Naive thymus-derived CD8-positive, alpha-beta T cell (primary cell): ENCODE measurements at places on chromosomes 4 and X. TPM values are rescaled to one million over a fixed set of nuclear protein-coding genes. Genes with fewer than 3 reads are reported as not detected.
A peak's percentile ranks its signal among the peaks of the same experiment; 100 is the strongest.

GRCh38 chr4:168537571-168537970, 40.7 kb downstream of the PALLD start:
- DNase-seq, result no peak

DNA sequence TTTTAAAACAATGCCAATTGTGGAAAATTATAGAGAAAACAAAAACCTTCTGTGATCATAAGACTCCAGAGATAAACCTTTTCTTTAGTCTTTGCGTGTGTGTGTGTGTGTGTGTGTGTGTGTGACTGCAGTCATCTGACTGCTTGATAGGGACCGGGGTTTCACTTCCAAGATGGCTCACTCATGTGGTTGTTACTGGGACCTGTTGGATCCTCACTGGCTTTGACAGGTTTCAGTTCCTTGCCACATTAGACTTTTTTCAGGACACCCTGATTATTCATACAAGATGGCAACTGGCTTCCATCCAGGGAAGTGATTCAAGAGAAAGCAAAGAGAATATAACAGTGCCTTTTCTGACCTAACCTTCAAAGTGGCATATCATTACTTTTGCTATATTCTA, 21.9 kb upstream of the MAD2L1 start:
- DNase-seq, result no peak

DNA sequence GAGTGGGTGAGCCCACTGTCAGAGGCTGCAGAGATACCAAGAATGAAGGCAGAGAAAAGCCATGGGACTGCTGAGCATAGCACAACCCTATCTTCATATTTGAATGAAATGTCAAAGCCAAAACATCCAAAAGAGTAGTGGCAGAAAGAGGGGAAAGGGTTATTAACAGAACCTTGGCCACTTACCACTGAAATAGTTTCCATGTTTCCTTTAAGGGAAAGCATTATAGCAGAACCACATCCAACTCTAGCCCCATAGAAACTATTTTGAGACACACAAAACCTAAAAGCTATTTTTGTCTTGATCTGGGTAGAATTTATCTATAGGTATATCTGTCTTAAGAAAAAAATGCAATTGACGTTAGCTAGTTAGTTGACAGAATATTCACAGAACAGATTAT, 140.1 kb downstream of the CBR4 start:
- no peak for DNase-seq

GRCh38 chr4:99894161-99894997, at the start of gene LAMTOR3:
TSS of gene LAMTOR3 (minus strand) at chr4:99894427. CDS start at chr4:99893963, 464 bp downstream.
- peak; percentile 90 for DNase-seq

DNA sequence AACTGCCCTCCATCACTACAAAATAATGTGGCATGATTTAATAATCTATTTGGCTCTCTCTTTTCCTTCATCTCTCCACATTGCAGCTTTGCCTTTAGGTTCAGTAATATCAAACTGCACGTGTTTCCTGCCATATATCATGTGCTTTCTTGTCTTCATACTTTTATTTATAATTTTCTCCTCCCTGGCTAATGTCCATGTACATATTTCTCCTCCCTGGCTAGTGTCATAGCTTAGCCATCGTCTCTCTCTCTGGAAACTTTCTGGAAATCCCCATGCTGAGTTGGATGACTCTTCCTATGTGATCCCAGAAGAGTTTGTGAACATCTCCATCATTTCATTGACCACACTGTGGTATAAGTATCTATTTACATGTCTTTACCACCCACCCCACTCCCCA, 21.3 kb upstream of the PDGFC start:
- DNase-seq, result no peak

DNA sequence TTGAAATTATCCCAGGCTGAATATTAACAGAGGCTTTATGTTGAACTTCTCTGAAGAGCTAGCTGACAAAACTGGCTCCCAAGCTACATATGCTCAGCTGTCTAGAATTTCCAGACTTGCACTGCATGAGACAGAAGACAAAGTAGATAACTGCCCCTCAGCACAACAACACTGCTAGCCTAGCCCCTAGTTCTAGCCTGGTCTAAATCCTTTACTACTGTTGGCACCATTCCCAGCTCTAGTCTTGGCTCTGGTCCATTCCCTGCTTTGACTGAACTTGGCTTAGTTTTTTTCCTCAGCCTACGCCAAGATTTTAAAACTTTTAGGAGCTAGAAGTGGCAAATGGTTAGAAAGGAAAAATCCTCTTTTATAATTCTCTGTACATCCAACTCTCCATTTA, 7.6 kb upstream of the OPHN1 start:
- DNase-seq, result no peak

- DNase-seq, result no peak
These were observed 162.5 kb upstream of the GALNT7 start for GRCh38 chr4:173005912-173006633.

DNA sequence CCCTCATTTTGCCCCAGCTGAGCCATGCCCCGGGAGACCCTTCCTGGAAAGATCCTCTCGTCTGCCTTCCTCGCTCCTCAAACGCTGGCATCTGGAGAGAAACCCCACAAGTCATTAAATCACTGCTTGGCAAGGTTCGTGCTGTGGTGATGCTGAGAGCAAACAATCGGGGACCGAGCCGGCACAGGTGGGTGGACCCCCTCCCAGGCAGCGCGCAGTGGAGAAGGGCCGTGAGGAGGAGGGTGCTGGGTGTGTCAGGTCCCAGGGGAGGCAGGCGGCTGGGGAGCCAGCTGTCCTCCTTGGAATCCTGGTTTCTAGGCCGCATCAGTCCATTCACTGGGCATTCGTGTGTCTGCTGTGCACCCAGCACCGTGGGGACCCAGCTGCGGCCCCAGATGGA, 64.9 kb upstream of the PSAPL1 start:
- DNase-seq, result no peak

DNA sequence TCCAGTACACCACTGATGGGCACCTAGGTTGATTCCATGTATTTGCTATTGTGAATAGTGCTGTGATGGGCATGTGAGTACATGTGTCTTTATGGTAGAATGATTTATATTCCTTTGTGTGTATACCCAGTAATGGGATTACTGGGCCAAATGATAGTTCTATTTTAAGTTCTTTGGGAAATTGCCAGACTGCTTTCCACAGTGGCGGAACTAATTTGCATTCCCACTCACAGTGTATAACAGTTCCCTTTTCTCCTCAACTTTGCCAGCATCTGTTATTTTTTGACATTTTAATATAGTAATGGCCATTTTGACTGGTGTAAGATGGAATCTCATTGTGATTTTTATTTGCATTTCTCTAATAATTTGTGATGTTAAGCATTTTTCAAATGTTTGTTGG, 25.9 kb downstream of the CC2D2A start:
- no peak for DNase-seq

DNA sequence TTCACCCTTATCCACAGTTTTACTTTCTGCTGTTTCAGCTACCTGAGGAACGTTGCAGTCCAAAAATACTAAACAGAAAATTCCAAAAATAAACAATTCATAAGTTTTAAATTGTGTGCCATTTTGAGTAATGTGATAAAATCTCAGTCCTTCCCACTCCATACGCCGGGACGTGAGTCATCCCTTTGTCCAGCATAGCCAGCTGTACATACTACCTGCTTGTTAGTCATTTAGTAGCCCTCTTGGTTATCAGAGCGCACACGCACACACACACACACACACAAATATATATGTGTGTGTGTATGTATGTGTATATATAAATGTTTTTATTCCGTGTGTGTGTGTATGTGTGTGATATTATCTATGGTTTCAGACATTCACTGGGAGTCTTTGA, 4.8 kb upstream of the CCSER1 start:
- no peak for DNase-seq

Gene SGCB
- total RNA-seq, result 6.4 TPM

Gene CXCL8
- total RNA-seq, result 1.1 TPM

Gene TEX13B
- not detected for total RNA-seq

Gene NXF3
- total RNA-seq, result not detected

Gene TBC1D8B
- total RNA-seq, result 1.7 TPM

Gene FMR1NB
- total RNA-seq, result not detected

Gene ATP6AP2
- total RNA-seq, result 75.8 TPM

Gene CFAP99
- not detected for total RNA-seq
